ENCODE measurements at places on chromosomes 6 and 20.

GRCh38 chr6:80637312-80637711 is 530.8 kb downstream of the BCKDHB start:
- DNase-seq = no peak

- no peak for DNase-seq
Measured at GRCh38 chr20:50138120-50138478, 15.4 kb downstream of the PEDS1 start.

- no peak for DNase-seq
Measured at GRCh38 chr6:139540894-139541293, 166.4 kb upstream of the CITED2 start.

DNA sequence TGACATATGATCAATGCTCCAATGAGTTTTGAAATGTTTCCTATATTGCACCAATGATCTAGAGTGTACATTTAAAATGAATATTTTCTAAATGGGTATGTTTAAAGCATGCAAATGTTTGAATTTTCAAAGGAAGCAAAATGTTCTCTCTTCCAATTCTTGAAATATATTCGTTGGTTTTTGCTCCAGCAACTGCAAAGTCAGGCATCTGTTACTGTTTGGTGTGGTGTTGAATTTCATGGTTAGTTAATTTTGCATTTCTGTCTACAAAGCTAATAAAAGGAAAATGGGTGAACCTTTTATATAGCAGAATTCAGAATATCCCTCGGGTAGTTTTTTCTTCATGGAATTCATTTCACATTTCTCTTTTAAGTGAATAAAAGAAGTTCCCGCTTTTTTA is 1018.3 kb downstream of the GRIK2 start:
- no peak for DNase-seq

- DNase-seq = no peak
Measured at GRCh38 chr6:39956936-39957335, 22.7 kb upstream of the MOCS1 start.

- DNase-seq = no peak
Measured at GRCh38 chr20:40524071-40524470, 165.0 kb downstream of the MAFB start.

DNA sequence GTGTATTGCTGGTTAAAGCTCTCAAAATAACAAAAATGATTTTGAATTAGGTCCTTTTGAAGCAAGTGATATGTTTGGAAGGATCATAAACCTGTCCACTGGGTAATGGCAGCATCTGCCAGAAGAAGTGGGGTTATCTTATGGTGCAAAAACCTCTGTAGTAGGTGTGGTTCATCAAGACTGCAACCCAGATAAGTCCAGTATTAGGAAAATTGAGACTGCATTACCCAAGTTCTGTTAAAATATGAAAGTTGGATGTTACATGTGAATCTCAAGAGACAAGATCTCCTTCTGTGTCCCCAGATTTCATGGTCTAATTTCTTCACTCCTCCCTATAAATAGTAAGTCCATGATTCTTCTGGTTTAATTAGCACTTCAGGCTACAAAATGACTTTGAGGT is 59.4 kb downstream of the RPRD1B start:
- DNase-seq = no peak

GRCh38 chr6:144497650-144498049 is 212.5 kb downstream of the UTRN start:
- DNase-seq = no peak

GRCh38 chr6:149231778-149232177 is 85.7 kb upstream of the TAB2 start:
- no peak for DNase-seq

- DNase-seq = no peak
Measured at GRCh38 chr6:150273457-150274309, 95.1 kb upstream of the IYD start.

DNA sequence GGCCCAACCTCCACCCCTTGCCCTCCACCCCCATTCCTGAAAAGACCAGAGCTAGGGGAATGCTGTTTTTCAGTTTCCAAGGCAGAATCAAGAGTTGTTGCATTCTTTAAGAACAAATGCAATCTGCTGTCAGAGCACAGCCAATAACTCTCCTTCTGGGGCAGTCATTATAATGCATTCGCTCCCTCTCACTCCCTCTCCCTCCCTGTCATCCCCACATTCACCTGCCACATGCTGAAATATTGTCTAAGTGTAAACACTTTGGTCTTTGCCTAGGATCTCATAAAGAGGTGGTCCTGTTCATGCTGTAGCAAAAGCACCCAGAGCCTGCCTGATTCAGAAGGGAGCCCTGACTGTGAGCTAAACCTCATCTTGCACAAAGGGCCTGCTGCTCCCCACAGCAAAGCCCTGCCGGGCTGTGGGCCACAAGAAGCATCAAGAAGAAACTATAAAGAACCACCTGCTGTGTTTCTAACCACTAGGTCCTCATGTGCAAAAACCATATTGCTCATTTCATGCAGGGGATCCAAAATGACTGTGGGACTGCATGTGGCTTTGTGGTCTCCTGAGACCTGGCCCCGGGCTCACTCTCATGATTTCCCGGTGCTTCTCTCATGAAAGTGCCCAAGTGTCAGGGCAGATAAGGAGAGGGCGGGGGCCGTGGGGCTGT is 85.6 kb downstream of the GPR6 start:
- DNase-seq = no peak

- no peak for DNase-seq
Measured at GRCh38 chr20:2729251-2729713, 36.7 kb downstream of the EBF4 start.

DNA sequence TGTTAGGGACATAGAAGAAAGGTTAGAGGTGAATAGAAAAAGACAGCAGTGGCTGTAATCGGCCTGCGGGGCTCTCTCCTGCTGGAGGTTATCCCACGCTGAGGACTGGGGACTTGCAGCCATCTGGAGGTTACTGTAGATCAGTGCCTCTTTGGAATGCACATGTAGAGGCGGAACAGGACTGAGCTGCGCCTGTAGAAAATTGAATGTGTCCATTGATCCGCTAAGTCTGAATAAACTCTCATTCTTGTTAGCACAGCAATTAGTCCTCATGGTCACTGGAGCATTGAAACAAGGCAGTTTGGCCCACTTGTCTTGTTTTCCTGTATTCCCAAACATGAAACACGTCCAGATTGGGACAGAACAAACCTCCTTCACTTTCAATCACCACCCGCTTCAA is 46.3 kb upstream of the F13A1 start:
- no peak for DNase-seq

- DNase-seq = no peak
Measured at GRCh38 chr20:45413479-45413878, 2.5 kb upstream of the PIGT start.

DNA sequence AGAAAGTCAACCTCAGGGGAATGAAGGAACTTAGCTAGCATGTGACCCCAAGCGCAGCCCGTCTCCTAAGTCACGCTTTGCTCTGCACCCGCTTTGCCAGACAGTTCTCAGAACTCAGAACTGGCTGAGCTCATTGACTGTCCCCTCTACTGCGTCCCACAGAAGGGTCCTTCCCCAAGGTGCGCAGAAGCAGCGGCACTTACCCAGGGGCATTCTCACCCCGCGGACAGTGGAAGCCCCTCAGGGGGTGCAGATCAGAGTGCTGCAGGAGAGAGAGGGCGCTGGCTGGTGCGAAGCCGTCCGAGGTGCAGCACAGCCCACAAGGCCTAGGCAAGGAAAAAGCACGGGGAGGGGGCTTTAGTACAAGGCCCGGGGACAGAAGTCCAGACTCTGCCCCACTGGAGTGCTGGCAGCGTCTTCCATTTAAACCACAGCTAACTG is 807 bp downstream of the SNHG17 start:
- DNase-seq = no peak

- no peak for DNase-seq
Measured at GRCh38 chr20:44660581-44660980, 9.1 kb upstream of the ADA start.

DNA sequence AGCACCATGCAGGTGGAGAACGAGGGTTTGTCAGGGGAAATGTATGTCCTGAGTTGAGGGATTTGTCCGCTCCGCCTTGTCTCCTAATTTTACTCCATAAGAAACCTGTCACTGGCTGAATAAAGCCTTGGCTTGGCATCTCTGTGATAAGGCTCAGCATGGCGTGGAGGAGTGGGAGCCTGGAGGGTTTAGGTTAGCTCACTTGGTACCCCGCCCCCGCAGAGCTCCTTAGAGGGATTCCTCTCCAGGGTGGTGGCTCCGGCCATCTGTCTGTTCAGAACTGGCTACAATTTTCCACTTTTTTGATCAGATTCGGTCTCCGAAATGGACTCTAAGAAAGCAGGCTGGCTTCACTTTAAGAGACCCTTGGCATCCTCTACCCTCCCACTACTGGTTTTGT is 192.2 kb upstream of the SYNDIG1 start:
- no peak for DNase-seq

DNA sequence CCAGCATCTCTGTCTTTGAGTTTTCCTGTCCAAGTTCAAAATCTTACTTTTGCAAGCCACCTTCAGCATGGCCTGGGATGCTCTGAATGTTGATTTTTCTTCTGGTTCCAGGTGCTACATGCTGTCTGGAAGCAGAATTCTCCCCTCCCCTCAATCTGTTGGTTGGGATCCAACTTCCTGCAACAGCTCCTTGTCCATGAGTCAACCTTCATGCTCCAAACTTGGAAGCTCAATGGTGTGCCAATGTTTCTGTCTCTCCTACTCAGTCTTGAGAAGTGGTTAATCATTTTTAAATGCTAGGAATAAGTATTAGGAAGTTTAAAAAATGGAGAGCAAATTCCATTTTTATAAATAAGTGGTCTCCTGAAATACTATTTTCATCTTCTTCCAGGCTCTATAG is 33.2 kb upstream of the PLEKHG1 start:
- DNase-seq = no peak

DNA sequence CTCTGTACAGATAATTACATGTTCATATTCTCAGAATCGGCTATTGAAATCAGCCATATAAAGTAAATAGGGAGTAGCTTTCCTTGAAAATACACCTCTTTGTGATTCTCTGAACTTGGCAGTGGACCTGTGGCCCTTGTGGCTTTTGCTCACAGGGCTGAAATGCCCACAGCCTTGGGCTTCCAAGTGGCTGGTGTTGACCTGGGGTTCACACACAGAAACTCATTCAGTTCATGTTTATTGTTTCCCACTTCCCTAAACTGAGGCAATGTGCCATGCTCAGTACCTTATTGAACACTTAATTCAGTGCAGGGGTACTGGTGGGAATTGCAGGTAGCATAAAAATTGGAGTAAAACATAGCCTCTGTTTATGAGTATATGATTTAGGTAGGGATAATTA is 19.1 kb upstream of the TULP4 start:
- no peak for DNase-seq

GRCh38 chr6:160248538-160248937 is 10.1 kb downstream of the SLC22A2 start:
- DNase-seq = no peak

DNA sequence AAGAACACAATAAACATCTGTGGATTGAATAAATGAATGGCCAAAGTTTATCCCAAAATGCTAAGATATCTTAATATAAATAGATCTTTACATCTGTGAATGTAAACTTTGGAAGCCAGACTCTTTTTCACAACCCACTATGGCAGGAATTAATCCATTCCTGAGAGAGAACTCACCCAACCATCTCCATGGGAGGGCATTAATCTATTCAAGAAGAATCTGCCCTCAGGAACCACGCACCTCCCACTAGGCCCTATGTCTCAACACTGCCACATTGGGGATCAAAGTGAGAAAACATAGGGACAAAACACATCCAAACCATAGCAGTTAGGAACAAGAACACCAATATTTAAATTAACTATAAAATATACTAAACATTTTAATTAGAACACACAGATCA is 3.4 kb downstream of the UBE3D start:
- no peak for DNase-seq

- no peak for DNase-seq
Measured at GRCh38 chr6:51273228-51273961, 454.7 kb downstream of the TFAP2B start.

GRCh38 chr20:34037767-34038166 is 44.1 kb downstream of the RALY start:
- no peak for DNase-seq

- no peak for DNase-seq
Measured at GRCh38 chr6:33779895-33780294, 9.0 kb downstream of the LEMD2 start.

DNA sequence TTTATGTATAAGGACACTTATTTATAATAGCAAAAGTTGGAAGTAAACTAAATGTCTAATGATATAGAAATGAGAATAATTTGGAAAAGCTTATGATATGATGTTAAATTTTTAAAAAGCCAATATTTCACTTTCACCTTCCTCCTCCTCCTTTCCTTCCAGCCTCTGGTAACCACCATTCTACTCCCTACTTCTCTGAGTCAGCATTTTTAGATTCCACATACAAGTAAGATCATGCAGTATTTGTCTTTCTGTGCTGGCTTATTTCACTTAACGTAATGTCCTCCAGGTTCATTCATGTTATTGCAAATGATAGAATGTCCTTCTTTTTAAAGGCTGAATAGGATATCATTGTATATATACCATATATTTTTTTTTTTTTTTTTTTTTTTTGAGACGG is 180.2 kb downstream of the RNF144B start:
- DNase-seq = no peak

GRCh38 chr20:13873831-13874230 is 89.0 kb downstream of the NDUFAF5 start:
- DNase-seq = no peak

DNA sequence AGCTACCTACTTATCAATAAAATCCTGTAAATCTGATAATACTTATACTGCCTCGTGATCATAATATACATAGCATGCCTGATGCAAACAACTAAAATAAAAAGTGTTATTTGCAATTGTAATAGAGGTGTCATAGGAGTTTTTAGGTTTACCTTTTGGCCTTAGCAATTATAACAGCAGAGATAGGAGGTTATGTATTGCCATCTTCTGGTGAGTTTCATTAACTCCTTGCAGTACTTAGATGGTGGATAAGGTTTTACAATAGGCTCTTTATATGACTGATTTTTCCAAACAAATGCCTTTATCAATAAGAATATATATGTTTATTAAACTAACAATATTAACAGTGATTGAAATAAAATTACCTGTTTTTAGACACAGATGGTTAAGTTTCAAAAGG is 27.8 kb upstream of the MYCT1 start:
- no peak for DNase-seq

Measured in stimulated activated CD8-positive, alpha-beta memory T cell treated with anti-CD3 and anti-CD28 coated beads, Interleukin-7, amount 100 ng/mL, for 24 hours (primary cell).